GM23338 (cell line): ENCODE measurements at places on chromosomes 4 and X. TPM values are rescaled to one million over a fixed set of nuclear protein-coding genes. Genes with fewer than 3 reads are reported as not detected.

The MAGEA4 gene
- total RNA-seq = 1.9 and 2.8 TPM in 2 replicates

The RIPPLY1 gene
- total RNA-seq = not detected in 2 replicates

The CT45A3 gene
- not detected in 2 replicates for total RNA-seq

The LIMCH1 gene
- total RNA-seq = 1.5 and 4.4 TPM in 2 replicates

The NEXMIF gene
- 0.70 and 0.76 TPM in 2 replicates for total RNA-seq

- DNase-seq = no peak
Observed at GRCh38 chr4:150944660-150945059, 70.4 kb downstream of the LRBA start.

DNA sequence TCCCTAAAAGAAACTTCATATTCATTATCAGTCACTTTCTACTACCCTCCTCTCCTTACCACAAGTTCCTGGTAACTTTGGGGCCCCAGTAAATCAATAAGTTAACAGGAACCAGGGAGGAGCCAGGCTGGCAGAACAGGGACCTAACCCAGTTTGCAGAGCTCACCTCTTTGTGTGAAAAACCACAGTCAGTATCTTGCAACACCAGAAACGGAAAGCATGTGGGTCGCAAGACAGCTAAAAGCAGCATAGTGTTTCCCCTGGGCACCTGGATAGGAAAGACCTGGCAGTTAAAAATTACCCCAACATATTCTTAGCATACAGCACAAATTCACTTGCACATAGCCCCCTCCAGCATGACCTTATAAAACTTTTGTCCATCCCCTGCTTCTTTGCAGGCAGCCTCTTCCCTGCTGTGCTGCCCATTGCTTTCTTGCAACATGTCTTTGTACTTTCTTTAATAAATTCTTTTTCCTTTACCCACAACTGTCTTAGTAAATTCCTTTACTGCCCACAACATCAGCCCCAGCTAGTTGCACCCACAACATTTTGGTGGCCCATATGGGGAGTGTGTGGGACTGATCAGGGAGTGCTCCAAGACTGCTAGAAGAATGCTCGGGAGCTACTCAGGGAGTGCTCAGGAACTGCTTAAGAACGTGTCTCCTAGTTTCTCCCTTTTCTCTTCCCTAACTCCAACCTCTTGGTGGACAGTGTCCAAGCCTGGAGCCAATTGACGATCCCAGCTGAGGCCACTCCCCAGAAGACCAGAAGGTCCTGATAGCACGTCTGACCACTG, 83.4 kb downstream of the MSN start:
- no peak for DNase-seq

DNA sequence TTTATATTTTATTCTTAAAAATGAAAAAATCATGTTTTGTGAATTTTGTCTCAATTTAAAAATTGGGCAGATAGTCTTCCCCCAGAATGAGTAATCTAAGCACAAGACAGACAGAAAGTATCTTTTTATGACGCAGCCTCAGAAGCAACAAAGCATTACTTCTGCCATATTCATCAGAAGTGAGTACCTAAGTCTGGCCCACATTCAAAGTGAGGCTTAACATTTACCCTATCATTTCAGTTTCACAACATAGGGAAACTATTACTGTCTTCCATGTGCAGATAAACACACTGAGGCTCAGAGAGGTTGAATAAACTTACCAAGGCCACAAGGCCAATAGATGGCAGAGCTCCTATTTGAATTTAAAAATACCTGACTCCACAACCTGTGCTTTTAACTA, 4.4 kb upstream of the PRDX4 start:
- no peak for DNase-seq

- no peak for DNase-seq
Observed at GRCh38 chr4:119284876-119285780, 36.8 kb downstream of the FABP2 start.

DNA sequence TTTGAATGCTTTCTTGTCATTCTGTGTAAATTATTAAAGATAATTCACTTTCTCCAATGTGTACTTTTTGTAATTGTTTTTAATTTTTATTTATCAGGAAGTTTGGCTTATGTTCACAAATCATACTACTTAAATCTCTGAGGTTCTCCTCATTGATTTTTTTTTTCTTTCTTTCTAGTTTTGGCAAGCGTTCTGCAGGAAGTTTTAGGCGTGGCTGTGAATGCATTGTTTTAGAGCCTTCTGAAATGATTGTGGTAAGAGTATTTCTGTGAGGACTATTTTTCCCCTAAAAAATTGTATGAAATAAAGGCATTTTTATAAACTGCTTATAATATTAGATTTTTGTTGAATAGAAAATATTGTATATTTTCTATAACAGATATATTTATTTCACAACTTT, 135.8 kb downstream of the RAPGEF2 start:
- DNase-seq = no peak

DNA sequence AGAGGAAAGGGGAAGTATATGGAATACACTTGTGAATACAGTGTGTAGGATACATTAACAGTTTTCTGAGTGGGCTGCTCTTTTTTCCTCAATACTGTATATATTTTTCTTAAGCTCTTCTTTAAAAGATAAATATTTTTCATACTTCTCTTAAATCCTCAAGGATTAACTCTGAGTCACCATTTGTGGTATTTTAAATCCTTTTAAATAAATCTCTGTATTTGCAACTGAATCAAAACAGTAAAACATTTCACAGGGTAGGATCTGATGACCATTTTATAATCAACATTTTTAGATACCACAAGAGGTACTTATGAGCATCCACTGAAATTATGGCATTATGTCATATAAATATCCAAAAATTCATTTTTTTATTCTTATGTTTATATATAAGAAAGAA, 87.6 kb downstream of the GAB1 start:
- no peak for DNase-seq

- peak; percentile 53 for DNase-seq
Observed at GRCh38 chr4:13415068-13415785, 68.9 kb downstream of the RAB28 start.

DNA sequence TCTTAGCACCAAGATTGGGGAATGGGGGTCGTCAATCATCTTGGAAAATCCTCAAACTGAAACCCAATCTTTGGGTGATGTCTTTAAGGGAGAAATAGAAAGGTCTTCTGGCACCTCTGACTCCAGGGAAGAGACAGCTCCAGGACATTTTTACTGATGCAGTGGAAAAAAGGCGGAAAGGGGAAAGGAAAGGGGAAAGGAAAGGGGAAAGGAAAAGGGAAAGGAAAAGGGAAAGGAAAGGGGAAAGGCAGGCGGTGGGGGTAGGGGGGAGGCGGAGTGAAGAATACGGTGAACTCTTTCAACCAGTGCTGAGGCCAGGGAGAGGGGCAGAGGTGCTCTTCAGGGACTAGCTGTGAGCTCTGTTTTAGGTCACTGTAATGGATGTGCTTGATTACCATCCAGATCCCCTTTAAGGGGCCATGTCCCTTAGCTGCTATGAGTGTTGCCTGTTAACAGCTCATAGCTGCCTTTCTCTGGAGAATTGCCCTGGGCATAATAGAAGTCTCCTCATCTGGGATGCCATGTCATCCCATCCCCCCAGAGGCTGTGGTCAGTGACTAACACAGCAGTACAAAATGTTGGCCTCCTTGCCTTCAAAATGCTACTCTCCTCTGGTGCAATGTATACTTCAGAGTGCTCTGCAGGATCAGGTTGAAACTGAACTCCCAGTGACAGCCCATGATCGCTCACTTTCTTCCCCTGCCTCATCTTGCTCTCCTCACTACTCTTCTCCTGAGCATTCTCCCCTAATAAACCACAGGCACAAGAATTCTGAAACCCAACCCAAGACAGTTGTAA, 92.4 kb upstream of the AP1S2 start:
- no peak for DNase-seq
